Stimulated activated CD8-positive, alpha-beta memory T cell treated with anti-CD3 and anti-CD28 coated beads, Interleukin-4, amount 100 ng/mL, for 24 hours (primary cell): ENCODE measurements at places on chromosomes 11 and 22.

DNA sequence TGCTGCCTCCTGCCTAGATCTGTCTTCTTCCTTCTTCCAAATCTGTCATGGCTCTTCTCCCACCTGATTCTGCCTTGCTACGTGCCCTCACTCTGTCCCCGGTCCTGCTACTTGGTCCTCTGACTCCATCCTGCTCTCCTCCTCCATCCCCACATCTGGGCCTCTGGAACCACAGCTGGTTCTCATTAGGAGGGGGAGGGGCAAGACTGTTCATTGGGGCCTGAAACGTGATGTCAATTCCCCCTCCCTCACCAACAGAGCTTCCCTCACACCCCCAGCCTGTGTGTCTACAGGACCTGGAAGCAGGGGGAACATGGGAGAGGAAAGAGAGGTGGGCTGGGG, 9.1 kb downstream of the DCHS1 start:
- no peak for DNase-seq

DNA sequence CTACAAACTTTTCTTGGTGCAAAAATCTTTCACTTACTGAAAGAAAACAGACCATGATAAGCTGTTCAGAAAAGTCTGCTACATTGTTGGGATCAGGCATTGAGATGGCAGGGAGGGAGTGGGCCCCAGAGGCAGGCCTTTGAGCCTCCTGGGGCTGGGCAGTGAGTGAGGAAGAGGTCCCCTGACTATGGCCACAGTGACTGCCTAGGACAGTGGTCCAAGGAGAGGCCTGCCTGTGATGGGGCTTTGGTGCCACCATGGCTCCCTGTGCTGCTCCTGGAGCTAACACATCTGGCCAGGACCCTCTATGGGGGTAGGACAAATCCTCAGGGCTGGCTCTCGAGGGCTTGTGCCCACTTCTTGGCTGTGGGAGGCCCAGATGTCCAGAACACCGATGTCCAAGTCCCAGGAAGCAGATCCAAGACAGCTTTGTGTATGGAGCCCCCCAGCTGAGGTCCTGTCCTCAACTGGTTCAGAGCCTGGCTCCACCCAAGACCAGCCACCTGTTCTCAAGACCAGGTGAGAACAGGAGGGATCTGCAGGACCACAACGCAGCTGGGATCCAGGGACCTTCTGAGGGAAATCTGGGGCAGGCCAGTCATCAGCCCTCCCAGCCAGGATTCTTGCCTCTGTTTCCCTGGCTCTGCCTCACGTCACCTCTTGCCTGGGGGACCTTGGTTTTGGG, 36.9 kb downstream of the PPM1F start:
- no peak for DNase-seq

DNA sequence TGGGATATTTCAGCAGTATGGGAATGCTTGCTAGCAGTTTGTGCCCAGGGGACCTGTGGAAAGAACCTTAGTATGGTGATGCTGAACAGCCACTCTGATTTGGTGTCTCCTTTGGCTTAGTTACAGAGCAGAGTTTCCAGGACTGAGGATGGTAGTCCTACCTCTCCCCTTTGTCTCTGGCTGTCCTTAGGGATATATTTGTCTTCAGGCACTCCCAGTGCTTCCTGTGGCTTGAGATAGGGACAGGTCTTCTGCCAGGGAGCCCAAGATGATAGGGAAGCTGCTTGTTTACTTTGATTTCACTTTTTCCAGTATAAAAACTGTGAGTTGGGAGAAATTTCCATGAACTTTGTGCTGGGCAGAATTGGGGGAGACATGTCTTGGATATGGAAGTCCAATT, 28.2 kb downstream of the ANKRD42 start:
- no peak for DNase-seq

DNA sequence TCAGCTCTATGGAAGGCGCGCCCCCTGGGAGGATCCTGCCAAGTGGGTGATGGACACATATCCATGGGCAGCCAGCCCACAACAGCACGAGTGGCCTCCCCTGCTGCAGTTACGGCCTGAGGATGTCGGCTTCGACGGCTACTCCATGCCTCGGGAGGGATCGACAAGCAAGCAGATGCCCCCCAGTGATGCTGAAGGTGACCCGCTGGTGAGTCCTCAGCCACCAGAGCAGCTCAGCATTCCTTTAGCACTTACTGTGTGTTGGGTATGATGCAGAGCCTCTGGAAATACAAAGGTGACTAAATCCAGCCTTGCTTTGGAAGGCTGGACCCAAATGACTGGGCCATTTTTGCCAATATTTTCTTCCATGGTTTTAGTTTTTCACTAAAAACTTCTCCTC, 45.7 kb downstream of the DBX1 start:
- DNase-seq: no peak

GRCh38 chr22:27801616-27802345, at the start of gene MN1:
TSS of gene MN1 (minus strand) at chr22:27801756. CDS start at chr22:27800543, 1,213 bp downstream.
- peak; percentile 36 for DNase-seq

- no peak for DNase-seq
These were observed 361.1 kb downstream of the ETS1 start for GRCh38 chr11:128226106-128226716.

- no peak for DNase-seq
These were observed 95.0 kb upstream of the CD44 start for GRCh38 chr11:35043936-35044335.

DNA sequence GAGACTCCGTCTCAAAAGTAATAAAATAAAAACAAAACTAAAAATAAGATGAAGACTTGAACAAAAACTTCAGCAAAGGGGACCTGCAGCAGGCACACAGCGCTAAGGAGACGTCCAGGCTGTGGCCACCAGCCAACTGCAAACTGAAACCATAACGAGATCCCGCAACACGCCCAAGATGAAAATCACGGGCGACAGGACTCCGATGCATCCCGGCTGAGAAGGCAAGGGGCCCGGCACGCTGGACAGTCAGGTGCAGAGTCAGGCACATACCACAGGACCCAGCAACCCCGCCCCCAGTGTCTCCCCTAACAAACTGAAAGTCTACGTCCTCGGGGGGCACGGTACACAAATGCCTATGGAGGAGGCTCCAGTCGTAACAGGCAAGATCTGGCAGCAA, 9.2 kb downstream of the HRAS start:
- DNase-seq: no peak

DNA sequence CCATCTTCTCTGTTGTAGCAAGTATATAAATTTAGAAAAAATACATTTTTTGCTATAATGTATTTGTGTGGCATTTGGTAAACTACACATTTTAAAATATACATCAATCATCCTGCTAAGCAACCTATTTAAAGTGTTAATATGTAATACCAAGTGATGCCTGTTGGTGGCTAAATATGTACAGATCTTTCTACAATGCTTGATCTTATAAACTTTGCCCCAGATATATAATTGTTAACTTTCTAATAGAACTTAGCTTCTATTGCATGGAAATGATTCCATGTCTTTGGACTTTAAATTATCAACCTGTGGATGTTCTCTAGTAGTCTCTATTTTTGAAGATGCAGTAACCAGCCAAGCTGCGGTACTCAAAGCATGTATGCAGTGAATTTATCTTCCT, 1260.4 kb upstream of the RAG2 start:
- no peak for DNase-seq

- no peak for DNase-seq
These were observed 83.4 kb downstream of the CEP164 start for GRCh38 chr11:117410861-117411710.

GRCh38 chr11:1563149-1563638, 8.9 kb downstream of the DUSP8 start:
- no peak for DNase-seq

DNA sequence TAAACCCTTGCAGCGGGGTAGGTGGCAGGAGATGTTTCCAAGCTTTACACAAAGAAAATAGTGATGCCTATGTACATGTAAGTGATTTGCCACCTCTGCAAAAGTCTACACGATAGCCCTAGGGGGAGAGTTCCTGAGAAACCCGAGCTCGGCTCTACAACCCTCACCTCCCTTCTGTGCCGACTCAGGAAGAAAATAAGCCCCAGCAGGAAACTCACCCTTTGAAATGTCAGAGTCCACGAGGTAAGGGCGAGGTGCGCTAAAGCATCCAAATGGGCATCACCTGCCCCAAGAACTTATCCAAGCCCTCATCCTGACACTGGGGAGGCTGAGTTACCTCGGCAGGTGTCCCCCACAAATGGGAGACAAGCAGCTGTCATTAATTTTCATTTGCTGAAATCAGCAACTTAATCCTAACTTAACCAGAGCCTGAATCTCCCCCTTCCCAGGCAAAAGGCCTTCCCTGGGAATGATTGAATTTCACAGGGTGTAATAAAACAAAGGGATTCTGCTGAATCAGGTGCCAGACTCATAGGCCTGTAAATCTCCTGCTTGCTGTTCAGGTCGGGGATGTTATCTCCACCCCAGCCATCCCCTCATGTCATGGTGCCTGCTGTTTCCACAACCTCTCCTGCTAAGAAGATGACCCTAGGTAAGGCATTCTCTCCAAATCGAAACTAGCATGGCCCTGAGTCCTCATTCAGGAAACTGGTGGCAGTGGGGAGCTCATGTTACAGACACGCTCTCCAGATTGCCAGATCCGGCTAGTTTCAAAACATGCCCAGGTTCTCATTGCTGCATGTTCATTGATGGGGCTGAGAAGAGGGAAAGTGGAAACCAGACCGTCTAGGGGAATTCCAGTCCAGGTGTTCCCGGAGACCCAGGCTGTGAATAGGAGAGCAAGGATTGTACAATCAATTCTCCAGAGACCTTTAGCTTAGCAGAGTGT, 105.3 kb upstream of the KIRREL3 start:
- DNase-seq: no peak

DNA sequence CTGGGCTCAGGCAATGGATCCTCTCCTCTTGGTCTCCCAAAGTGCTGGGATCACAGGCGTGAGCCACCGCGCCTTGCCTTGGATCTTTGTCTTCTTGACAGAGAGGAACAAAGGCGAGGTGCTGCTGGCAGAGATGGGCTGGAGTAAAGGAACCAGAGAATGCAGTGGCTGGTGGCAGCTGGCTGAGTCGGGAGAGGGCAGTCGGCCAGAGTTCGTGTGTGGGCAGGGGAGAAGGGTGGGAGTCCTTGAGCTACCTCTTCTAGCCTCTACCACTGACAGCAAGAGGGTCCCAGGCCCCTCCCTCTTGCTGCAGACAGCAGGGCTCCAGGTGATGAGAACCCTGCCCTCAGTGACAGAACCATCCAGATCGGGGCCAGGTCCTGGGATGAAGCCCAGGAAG, 86.2 kb upstream of the LINC01488 start:
- DNase-seq: no peak

- DNase-seq: no peak
These were observed 16.3 kb downstream of the LGR4 start for GRCh38 chr11:27456140-27456794.

- DNase-seq: peak; percentile 68
These were observed 57.0 kb downstream of the LRRC74B start for GRCh38 chr22:21102659-21103267.

DNA sequence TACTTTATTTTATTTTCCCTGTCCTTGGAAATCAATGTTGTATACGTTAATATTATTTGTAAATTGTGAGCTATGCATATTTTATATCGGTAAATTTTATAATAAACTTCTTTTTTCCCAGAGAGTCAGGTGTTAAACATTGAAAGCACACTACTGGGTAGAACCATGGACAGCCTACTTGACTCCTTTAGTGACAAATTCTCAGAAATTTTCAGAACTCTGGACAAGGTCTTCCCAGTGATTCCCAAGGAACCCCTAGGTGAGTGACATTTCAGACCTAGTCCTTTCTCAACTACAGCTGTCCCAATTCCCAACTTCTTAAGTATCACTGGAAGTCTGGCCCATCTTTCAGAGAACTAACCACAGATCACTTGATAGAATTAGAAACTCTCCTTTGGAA, 107.2 kb downstream of the RCN1 start:
- no peak for DNase-seq

- DNase-seq: no peak
These were observed 2.0 kb downstream of the LRRC4C start for GRCh38 chr11:41457216-41458014.

- DNase-seq: no peak
These were observed 4.4 kb upstream of the P2RX6 start for GRCh38 chr22:21010426-21011113.

DNA sequence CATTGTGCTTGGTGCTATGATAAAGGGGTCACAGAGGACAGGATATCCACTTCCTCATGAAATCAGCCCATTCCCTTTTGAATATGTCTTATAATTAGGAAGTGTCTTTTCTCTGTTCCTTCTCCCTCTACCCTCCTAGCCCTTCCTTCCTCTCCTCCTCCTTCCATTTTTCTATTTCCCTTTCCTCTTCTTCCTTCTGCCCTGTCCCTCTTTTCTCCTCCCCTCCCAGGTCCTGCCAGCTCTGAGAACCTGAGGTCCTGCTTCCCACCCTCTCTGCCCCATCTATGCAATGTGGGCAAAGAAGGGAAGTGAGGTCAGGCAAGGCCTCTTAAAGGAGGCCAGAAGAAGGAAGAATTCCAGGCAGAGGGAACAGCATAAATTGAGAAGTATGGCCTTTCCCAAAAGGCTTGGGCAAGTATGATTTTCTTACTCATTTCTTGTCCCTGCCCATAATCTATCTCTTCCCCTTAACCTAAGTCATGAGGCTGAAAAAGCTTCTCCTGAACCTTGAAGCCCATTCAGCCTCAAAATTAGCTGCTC, 7.7 kb upstream of the UBASH3B start:
- no peak for DNase-seq

DNA sequence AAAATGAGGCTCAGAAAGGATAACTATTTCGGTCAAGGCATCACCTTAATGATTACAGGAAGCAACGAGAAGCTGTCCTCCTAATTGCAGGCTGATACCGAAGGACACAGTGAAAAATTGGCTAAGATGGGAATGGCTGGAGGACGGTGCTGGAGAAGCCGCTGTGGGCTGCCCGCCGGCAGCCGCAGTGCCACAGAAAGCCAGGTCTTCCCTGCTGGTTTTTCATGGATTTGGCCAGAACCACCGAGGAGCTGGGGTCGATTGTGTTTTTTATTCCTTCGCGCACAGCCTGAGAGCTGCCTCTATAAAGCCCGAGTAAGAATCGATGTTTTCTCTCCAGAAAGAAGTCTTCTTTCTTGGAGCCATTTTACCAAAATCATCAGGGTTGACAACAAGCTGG, 1484.2 kb downstream of the BRD1 start:
- no peak for DNase-seq

- no peak for DNase-seq
These were observed 690.6 kb downstream of the TBC1D22A start for GRCh38 chr22:47453049-47453448.

DNA sequence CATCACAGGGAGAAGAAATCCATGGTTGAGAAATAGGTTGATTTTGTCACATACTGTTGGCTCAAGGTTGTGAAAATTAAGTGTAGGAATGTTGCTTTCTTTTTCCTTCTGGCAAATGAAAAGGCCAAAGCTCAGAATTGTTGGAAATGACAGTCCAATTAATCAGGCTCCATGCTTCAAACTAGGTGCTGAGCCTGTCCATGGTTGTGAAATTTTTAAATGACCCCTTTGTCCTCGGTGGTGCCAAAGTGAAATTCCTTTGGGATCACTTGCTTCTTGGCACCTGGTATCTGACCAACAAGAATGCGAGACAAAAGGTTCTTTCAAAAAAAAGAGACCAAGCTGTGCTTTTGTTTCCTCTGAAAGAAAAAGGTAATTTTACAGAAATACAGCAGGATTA, 451.9 kb downstream of the ETS1 start:
- no peak for DNase-seq

- no peak for DNase-seq
These were observed 117.3 kb upstream of the PLET1 start for GRCh38 chr11:112377946-112378345.

GRCh38 chr22:39428597-39429071, 28.2 kb upstream of the MGAT3 start:
- DNase-seq: no peak
